Left renal cortex interstitium (tissue), 4 donors: ENCODE measurements at places on chromosomes 16 and 17. TPM values are rescaled to one million over a fixed set of nuclear protein-coding genes. Genes with fewer than 3 reads are reported as not detected.

DNA sequence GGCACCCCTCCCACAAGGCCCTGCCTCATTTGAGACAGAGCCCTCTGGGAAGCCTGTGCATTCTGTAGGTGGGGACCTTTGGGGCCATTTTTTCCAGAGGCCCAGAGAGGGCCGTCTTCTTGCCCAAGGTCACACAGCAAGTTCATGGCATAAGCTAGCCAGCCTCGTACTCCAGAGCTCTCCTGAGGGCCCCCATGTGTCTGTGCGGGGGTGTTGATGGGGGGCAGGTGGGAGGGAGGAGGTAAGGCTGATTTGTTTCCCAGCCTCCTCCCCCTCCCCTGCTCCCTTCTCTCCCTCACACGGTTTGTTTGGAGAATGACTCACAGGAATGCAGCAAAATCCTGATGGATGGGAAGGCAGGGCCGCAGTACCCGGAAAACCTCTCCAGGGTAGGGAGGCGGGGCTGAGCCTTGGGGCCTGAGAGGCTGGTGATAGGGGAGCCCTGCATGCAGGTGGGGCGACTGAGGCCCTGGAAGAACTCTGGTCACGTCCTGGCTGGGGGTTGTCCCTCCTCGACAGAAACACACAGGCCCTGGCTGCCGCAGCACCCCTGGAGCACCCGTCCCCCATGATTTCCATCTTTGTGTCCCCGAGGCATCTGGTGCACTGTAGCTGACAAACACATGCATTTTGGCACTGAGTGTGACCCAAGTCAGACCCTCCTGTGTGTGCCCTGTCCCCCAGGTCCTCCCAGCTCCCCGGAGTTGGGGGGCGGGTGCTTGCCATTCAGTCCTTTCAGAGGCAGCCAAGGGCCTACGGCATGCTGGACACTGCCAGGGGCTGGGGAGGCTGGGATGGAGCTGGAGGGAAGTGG lies 29.7 kb downstream of the RAI1 start:
- DNase-seq = no peak

SCGB1C2 gene
- polyA plus RNA-seq = 2.0 TPM

TMC7 gene
- 1.7 TPM for polyA plus RNA-seq

- DNase-seq = no peak
Measured at GRCh38 chr16:23826528-23827045, 9.2 kb upstream of the PRKCB start.

- DNase-seq = no peak
Measured at GRCh38 chr17:2233441-2233947, 70.1 kb downstream of the SMG6 start.
